ENCODE measurements at places on chromosomes 13 and 19.

- no peak for DNase-seq
Observed at GRCh38 chr19:42096255-42096837, 20.4 kb downstream of the ZNF574 start.

- DNase-seq = peak; percentile 77
Observed at GRCh38 chr13:102642475-102642874, 45.7 kb downstream of the TPP2 start.

- no peak for DNase-seq
Observed at GRCh38 chr19:38395381-38396114, 7.1 kb downstream of the SPRED3 start.

DNA sequence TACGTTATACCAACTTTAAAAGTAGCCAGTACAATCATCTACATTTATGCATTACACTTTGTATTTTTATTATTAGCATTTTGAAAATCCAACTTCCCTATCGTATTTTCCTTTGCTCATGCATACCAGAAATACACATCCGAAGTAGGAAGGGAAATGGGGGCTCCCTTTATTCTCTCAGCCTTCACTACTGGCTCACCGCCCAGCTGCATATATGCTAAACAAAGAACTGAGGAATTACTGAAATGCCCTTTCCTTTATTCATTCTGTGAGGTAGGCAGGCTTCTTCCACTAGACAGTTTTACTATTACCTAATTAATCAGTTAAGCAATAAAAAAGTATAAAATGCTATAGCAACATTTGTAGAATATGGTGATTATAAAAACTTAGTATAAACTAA lies 291.6 kb downstream of the KLF12 start:
- DNase-seq = no peak

DNA sequence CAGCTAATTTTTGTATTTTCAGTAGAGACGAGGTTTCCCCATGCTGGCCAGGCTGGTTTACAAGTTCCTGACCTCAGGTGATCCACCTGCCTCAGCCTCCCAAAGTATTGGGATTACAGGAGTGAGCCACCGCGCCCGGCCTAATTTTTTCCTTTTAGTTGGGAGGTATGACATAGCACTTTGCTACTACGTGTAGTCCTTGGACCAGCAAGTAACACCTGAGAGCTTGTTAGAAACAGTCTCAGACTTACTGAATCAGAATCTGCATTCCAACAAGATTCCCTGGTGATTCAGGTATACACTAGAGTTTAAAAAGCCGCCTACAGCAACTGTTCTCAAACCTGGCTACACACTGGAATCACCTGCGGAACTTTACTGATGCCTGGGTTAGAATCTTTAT lies 1.8 kb upstream of the FARP1 start:
- DNase-seq = no peak

GRCh38 chr19:10740798-10741197 lies 22.9 kb downstream of the DNM2 start:
- DNase-seq = no peak

- DNase-seq = no peak
Observed at GRCh38 chr19:31515931-31516330, 166.7 kb upstream of the TSHZ3 start.

- no peak for DNase-seq
Observed at GRCh38 chr13:85009447-85009846, 789.8 kb downstream of the SLITRK6 start.

DNA sequence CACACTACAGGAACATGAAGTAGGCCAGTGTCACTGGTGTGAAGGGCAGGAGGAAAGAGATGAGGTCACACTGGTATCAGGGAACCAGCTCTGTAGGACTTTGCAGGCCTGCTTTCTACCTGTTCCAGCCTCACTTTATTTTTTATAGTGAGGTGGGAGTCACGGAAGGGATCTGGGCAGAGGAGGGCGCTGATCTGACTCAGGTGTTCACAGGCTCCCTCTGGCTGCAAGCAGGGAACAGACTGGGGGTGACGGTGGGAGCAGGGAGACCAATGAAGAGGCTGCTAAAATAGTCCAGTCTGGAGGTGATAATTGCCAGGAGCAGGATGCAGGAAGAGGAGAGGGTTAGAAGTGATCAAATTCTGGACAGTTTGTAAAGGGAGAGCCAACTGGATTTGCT lies 2.8 kb downstream of the THAP8 start:
- DNase-seq = peak; percentile 22

- no peak for DNase-seq
Observed at GRCh38 chr13:33101835-33102234, 85.6 kb downstream of the KL start.

GRCh38 chr13:111515307-111515617 lies 194.8 kb downstream of the TEX29 start:
- no peak for DNase-seq

Measured in NCI-H345 (cell line).